ENCODE measurements at places on chromosomes 16 and 17.
A peak's percentile ranks its signal among the peaks of the same experiment; 100 is the strongest.

- DNase-seq, result no peak
These were observed 79.6 kb upstream of the CDH11 start for GRCh38 chr16:65201511-65201910.

GRCh38 chr16:29899516-29900101 lies at the start of gene SEZ6L2:
Gene SEZ6L2 (minus strand): TSS chr16:29899550. CDS start chr16:29899019, 531 bp downstream.
- DNase-seq, result peak; percentile 66

GRCh38 chr16:29198731-29199521 lies 207.6 kb downstream of the NPIPB11 start:
- no peak for DNase-seq

- DNase-seq, result no peak
These were observed 21.2 kb upstream of the BCAS3 start for GRCh38 chr17:60656499-60656898.

DNA sequence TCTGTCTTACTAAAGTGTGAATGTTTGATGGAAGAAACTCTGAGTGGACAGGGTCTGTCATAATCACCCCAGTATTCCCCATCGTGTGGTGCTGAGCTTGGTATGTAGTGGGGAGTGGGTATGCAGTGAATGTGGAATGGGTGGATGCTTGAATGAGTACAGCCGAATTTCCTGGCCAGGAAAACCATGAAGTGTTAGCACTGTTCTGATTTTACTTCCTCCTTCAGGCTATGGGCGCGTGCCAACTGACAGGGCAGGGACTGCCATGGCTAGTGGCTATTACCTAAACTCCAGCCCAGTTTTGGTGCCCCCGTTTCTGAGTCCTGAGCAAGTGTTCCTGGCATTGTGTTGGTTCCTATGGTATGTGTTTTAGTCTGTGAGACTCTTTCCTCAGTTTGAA lies 48.6 kb downstream of the PRKCA start:
- no peak for DNase-seq

All from activated CD4-positive, alpha-beta T cell treated with anti-CD3 and anti-CD28 coated beads, Interleukin-10, Interleukin-2, amounts not matched to agents 100 ng/mL and 50 ng/mL, durations not matched to agents 16 hours and 8 hours (primary cell).